ENCODE measurements at places on chromosomes 3 and 15.

DNA sequence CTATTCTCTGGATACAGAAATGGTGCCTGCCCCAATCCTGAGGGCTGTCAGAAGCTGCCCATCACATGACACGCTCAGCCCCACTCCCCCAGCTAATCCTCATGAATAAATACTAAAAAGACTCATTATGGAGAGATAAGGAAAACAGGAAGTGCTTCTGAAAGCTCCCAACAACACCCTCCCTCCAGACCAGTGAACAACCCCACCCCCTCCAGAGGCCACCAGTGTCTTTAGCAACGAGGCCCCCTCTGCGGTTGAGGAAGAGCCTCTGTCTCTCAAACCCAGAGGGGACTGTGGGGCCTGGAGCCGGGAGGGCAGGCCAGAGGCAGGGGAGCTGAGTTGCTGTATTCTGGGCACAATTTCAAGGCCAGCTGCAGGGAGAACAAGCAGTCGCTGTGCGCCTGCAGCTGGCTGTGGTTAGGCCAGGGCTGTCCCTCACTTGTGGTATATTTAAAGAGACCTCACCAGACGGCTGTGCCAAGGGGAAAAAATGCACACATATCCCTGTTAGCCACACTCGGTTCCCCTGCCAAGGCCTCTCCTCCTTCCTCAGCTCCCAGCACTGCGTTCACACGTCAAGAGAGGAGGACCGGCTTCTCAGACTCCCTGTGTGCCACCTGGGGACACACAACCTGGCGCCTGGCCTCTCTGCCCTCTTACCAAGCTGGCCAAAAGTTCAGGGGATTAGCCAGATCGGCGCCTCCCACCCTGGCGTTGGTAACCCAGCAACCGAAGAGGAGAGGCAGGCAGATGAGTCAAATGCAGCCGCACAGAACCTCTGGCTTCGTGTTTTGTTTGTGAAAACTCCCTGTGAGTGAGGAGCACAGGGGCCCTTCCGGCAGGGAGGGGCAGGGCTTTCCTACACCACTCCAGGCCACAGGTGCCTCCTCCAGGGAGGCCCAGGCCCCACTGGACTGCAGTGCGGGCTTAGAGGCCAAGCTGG, 101.2 kb upstream of the ETV5 start:
- DNase-seq = no peak

DNA sequence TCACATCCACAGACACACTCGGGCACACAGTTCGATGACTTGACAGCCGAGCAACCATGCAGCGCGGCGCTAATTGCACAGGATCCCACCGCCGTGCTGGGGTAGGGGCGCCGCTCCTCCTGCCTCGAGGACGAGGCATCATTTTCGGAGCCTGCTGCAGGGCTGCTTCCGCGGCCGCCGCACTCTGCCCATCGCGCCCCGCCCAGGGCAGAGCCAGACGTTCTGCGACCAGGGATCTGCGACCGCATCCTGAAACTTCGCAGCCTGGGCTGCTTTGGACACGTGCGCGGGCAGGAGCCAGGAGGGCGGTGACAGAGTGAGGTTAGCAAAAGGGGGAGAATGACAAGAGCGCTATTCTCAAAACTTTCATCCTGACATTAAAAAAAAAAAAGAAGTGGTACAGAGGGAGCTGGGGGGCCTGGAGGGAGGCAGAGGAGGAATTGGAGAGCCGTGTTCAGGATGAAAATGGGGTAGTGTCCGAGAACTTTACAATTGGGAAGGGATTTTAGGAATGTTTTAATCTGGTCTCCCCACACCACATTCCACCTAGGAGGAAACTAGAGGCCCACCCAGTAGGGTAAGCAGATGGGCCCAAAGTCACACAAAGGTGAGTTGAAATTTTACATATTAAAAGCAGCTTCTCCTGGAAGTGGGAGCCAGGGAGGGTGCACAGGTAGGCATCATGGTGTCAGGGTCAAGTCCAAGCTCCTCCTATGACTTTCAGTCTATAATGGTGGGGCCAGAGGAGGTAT, 15.9 kb downstream of the IGDCC3 start:
- no peak for DNase-seq

- no peak for DNase-seq
Observed at GRCh38 chr15:80485370-80486164, 81.4 kb downstream of the ARNT2 start.

- DNase-seq = no peak
Observed at GRCh38 chr15:89307791-89308190, 26.8 kb downstream of the POLG start.

DNA sequence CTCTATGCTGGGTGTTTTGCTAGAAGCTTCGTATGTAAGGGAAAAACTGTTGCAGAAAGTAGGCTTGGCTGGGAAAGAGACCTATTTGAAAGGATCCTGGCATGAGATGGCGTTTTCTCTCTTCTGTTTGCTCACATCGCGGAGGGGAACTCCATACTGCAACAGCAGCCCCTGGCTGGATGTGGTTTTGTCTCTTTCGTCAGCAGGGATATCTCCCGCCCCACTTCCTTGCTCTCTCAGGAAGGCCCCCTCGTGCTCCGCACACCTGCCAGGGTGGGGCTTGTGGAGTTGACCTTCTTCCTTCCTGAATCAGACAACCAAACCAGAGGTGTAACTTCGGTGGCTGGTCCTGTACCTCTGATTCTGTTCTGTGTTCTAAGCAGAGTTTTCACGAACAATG, 26.4 kb upstream of the MYZAP start:
- DNase-seq = no peak

DNA sequence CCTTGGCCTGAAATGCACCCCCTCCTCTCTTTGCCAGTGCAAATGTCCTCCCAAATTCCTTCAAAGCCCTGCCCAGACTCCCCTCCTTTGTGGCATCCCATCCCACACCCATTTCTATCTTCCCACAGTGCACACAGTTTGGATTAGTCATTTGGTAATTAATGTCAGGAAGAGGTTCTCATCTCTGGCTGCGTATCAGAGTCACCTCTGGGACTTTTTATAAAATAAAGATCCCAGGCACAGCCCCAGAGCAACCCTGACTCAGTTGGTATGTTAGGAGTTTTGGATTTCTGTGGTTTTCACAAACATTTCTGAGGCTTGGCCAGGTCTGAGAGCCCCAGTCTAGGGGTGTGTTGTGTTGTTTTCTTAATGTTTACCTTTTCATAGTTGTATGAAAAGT, 41.6 kb downstream of the C3orf20 start:
- no peak for DNase-seq

DNA sequence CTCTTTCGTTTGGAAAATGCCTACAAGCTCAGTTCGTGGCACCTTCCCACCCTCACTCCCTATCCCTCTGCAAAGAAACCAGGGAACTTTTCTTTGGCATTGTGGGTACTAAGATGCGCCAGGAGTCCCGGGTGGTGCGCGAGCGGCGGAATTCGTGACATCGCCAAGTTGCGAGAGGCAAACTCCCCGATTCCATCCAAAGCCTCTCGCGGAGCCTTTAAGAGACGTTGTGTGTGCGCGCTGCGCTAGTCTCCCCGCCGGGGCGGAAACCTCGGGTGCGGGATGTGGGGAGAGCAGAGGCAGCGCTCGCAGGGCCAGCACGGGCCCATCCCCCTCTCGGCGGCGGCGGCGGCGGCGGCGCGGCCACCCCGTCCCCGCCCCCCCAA, 443 bp upstream of the NR2F2 start:
- no peak for DNase-seq

- DNase-seq = no peak
Observed at GRCh38 chr3:24485511-24485910, 9.1 kb downstream of the THRB start.

DNA sequence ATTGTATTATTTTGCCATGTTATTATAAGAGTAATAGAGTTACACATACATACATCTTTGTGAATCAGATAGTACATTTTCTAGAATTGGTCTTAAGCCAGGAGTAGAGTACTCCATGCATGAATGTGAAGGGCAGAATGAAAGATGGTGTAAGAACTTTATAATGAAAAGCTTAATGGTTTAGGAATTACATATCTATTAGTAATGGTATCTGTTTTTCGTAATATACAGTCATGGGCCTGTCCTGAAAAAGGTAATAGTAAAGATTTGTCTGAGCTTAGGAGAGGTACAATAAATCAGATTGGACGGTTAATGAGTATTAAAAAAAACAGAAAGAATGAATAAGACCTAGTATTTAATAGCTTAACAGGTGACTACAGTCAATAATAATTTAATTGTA, 118.2 kb upstream of the PRTG start:
- no peak for DNase-seq

GRCh38 chr3:126630020-126630419, 24.9 kb downstream of the TXNRD3 start:
- DNase-seq = no peak

All from stimulated activated CD4-positive, alpha-beta T cell treated with anti-CD3 and anti-CD28 coated beads, Interleukin-12 subunit alpha, Interleukin-12 subunit beta, amount 100 ng/mL, for 24 hours (primary cell).